Smooth muscle cell of the pulmonary artery (primary cell): ENCODE measurements at places on chromosomes 12 and 14. TPM values are rescaled to one million over a fixed set of nuclear protein-coding genes. Genes with fewer than 3 reads are reported as not detected.

The FOXN4 gene
- not detected in 2 replicates for total RNA-seq

The ATXN3 gene
- 38.6 and 39.4 TPM in 2 replicates for total RNA-seq

The CNTN1 gene
- 0.59 and 1.8 TPM in 2 replicates for total RNA-seq

The TM9SF1 gene
- 102 and 113 TPM in 2 replicates for total RNA-seq

The SLC10A1 gene
- not detected in 2 replicates for total RNA-seq

The ZDHHC22 gene
- total RNA-seq, result not detected in 2 replicates

The TXNRD1 gene
- total RNA-seq, result 671 and 1,049 TPM in 2 replicates

The KRT7 gene
- 15.0 and 16.4 TPM in 2 replicates for total RNA-seq

The FIGNL2 gene
- under 0.01 and 0.03 TPM in 2 replicates for total RNA-seq

The GIT2 gene
- 49.2 and 56.4 TPM in 2 replicates for total RNA-seq

The METTL1 gene
- total RNA-seq, result 6.2 and 13.6 TPM in 2 replicates

The SELPLG gene
- 1.8 and 2.7 TPM in 2 replicates for total RNA-seq

The VWF gene
- total RNA-seq, result 0.92 and 1.2 TPM in 2 replicates

The TCL1A gene
- total RNA-seq, result not detected in 2 replicates

The GPR132 gene
- 0.03 and 0.26 TPM in 2 replicates for total RNA-seq

The MGST1 gene
- 63.7 and 73.7 TPM in 2 replicates for total RNA-seq

The KCNH3 gene
- total RNA-seq, result 0.26 and 0.33 TPM in 2 replicates

The DDX23 gene
- 68.0 and 85.8 TPM in 2 replicates for total RNA-seq

The MVK gene
- total RNA-seq, result 8.9 and 12.4 TPM in 2 replicates

The AQP6 gene
- 0.10 and 0.20 TPM in 2 replicates for total RNA-seq

The KRT73 gene
- not detected in 2 replicates for total RNA-seq

The AREL1 gene
- 33.2 and 38.1 TPM in 2 replicates for total RNA-seq

The PIANP gene
- total RNA-seq, result 1.1 and 1.3 TPM in 2 replicates

The MORN3 gene
- total RNA-seq, result 0.65 and 0.86 TPM in 2 replicates

The RNASE1 gene
- total RNA-seq, result 1.6 and 7.6 TPM in 2 replicates

The PGF gene
- 9.7 and 27.8 TPM in 2 replicates for total RNA-seq

The LRTM2 gene
- total RNA-seq, result not detected in 2 replicates

The SLC22A17 gene
- total RNA-seq, result 31.1 and 46.3 TPM in 2 replicates

The EML1 gene
- 59.8 and 93.1 TPM in 2 replicates for total RNA-seq

The C1QL4 gene
- total RNA-seq, result 0.07 TPM in 2 replicates

The FGF6 gene
- not detected in 2 replicates for total RNA-seq

The ADCY4 gene
- total RNA-seq, result 3.3 and 4.9 TPM in 2 replicates

The OLR1 gene
- total RNA-seq, result 0.33 TPM in 1 of 2 replicates, not detected in the other

The TBX5 gene
- 1.9 and 2.0 TPM in 2 replicates for total RNA-seq

The RBP5 gene
- total RNA-seq, result not detected in 2 replicates

The SOAT2 gene
- not detected in 2 replicates for total RNA-seq

The KLRK1 gene
- not detected in 2 replicates for total RNA-seq

The USP44 gene
- 0.69 and 1.8 TPM in 2 replicates for total RNA-seq

The LALBA gene
- not detected in 2 replicates for total RNA-seq

The NOVA1 gene
- 3.8 and 4.8 TPM in 2 replicates for total RNA-seq

The TDRD9 gene
- total RNA-seq, result 1.3 and 8.5 TPM in 2 replicates

The MYBPC1 gene
- under 0.01 TPM in 1 of 2 replicates, not detected in the other for total RNA-seq

The CCDC175 gene
- not detected in 2 replicates for total RNA-seq

The BAG5 gene
- 24.1 and 25.2 TPM in 2 replicates for total RNA-seq
